ENCODE measurements at places on chromosomes 6 and 20. TPM values are rescaled to one million over a fixed set of nuclear protein-coding genes. Genes with fewer than 3 reads are reported as not detected.

Gene PTK7
- total RNA-seq: 84.6 TPM

Gene FANCE
- 11.4 TPM for total RNA-seq

Gene BANF2
- not detected for total RNA-seq

Gene IL17A
- total RNA-seq: not detected

Gene RRAGD
- total RNA-seq: 33.5 TPM

Gene VWA7
- total RNA-seq: 3.2 TPM

Gene CPXM1
- not detected for total RNA-seq

Gene C20orf144
- not detected for total RNA-seq

Gene TMEM244
- total RNA-seq: not detected

Gene THEMIS
- total RNA-seq: not detected

Gene WASF1
- 15.7 TPM for total RNA-seq

Gene PRDM13
- not detected for total RNA-seq

Gene EYA2
- not detected for total RNA-seq

Gene DAAM2
- 0.10 TPM for total RNA-seq

Gene FOXP4
- total RNA-seq: 5.4 TPM

Gene GABBR1
- total RNA-seq: 4.4 TPM

Gene CCN2
- total RNA-seq: 42.1 TPM

Gene CRISP3
- total RNA-seq: not detected

Gene MPIG6B
- not detected for total RNA-seq

Gene THBD
- total RNA-seq: 0.07 TPM

Gene ELOVL5
- 57.3 TPM for total RNA-seq

Gene TRDN
- 0.17 TPM for total RNA-seq

Gene CLPSL1
- not detected for total RNA-seq

Gene PABPC1L
- total RNA-seq: 6.0 TPM

Gene ID4
- total RNA-seq: 3.8 TPM

Gene ADGRB3
- total RNA-seq: not detected

Gene TMEM170B
- 4.0 TPM for total RNA-seq

Gene CD93
- not detected for total RNA-seq

Gene DEF6
- not detected for total RNA-seq
